ENCODE measurements at places on chromosomes 3 and 15. TPM values are rescaled to one million over a fixed set of nuclear protein-coding genes. Genes with fewer than 3 reads are reported as not detected.

GRCh38 chr3:154061001-154061370 lies 60.2 kb upstream of the ARHGEF26 start:
- no peak for DNase-seq

GRCh38 chr3:53154881-53155285 lies 6.1 kb upstream of the PRKCD start:
- no peak for DNase-seq

DNA sequence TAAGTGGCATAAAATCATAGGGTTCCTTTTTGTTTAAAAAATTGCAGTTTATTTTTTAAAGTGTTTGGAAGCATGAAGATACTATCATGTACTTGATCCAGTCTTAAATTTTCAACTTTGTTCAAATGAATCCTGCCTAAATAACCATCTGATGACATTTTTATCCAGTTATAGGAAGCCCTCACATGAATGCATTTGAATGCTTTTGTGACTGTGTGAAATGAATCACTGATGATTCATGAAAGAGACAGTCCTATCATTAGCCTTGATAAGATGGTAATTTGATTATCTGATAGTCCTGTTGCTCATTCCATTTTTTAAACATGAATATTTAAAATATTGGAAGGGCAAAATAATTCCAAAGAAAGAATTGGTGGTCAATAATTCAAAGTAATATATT lies 401.9 kb upstream of the ROBO2 start:
- DNase-seq: no peak

DNA sequence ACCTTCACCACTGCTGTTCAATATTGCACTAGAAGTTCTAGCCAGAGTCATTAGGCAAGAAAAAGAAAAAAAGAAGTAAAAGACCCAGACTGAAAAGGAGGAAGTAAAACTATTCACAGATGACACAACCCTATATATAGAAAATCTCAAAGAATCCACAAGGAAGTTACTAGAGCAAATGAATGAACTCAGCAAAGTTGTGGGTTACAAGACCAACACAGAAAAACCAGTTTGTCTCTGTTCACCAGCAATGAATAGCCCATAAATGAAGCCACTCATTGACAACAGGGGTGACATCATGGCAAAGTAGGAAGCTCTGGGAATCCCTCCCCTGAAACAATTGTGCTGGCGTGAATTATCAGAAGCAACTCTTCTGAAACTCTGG lies 4.6 kb downstream of the CFAP100 start:
- DNase-seq: no peak

CSPG5 gene
- 7.4 TPM for total RNA-seq

RTP4 gene
- total RNA-seq: not detected

CAMKV gene
- 67.9 TPM for total RNA-seq

All from H1 (cell line).